ENCODE measurements at places on chromosomes 3 and 15. TPM values are rescaled to one million over a fixed set of nuclear protein-coding genes. Genes with fewer than 3 reads are reported as not detected.

- DNase-seq: no peak
These were observed 69.8 kb downstream of the SQOR start for GRCh38 chr15:45704329-45705249.

NOX5 gene
- 1.1 TPM for total RNA-seq

TMCO5A gene
- total RNA-seq: not detected

- no peak for DNase-seq
These were observed 1.5 kb upstream of the OR4F15 start for GRCh38 chr15:101810456-101810855.

GRK7 gene
- not detected for total RNA-seq

GRCh38 chr3:4067893-4068292, 235.3 kb upstream of the SETMAR start:
- DNase-seq: no peak

DNA sequence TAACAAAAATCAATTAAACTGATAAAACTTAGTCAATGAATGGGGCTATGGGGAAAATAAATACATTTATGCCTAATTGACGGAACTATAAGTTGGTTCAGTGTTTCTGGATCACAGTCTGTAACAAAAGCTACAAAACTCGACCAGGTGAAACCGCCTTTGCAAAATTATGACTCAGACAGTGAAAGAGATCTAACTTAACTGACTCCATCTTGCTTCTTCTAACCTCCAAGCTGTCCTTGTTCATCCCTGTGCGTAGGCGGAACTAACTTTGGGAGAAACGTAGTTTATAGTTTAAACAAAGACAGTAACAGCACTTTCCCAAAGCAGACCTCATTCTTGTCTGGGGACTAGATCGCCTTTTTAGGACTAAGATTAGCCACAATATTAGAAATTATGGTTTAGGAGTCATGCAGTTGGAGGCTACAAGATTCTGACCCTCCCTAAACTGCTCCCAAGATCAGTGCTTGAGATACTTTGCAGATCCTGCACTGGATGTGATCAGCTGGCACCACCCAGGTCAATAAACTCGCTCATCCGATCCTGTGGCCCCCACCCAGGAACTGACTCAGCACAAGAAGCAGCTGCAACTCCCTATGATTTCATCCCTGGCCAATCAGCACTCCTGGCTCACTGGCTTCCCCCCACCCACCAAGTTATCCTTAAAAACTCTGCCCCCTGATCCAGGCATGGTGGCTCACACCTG, 7.2 kb upstream of the MFGE8 start:
- peak; percentile 60 for DNase-seq

DNA sequence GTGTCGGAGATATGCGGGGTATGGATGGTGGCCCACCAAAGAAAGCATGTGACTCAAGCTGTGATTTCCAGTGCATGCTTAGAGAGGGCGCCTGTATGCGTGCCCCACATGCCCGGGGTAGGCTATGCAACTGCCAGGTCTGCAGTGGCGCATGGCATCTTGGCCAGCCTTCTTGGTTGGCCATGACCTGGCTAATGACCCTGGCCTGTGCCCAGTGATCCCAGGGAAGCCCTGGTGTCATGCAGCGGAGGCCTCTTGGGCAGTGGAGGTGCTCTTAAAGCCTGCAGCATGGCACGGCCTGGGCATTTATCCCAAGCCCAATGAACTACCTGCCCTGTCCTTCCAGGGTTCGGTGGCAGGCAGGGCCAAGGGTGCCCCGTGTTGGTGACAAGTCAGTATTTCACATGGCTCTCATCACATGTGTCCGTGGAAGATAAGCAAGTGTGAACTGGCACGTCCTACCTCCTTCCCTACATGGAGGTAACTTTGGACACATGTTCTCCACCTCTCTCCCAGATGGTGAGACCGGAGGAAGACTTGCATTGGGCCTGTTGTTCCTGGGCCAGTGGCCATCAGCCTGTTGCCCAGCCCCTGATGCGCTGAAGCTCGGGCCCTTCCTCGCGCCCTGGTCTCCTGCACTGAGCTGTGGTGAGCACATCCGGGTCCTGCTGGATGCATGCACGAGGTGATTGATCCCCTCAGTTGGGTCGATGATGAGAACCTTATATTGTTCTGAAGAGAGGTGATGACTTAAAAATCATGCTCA, 192.0 kb downstream of the UBE3A start:
- DNase-seq: no peak

- no peak for DNase-seq
These were observed 2.4 kb downstream of the SLC49A4 start for GRCh38 chr3:122797291-122797690.

EIF2B5 gene
- total RNA-seq: 29.4 TPM

GRCh38 chr3:56667973-56668579, 15.0 kb downstream of the TASOR start:
- no peak for DNase-seq

- no peak for DNase-seq
These were observed 26.5 kb downstream of the IQSEC1 start for GRCh38 chr3:13046569-13047274.

DNA sequence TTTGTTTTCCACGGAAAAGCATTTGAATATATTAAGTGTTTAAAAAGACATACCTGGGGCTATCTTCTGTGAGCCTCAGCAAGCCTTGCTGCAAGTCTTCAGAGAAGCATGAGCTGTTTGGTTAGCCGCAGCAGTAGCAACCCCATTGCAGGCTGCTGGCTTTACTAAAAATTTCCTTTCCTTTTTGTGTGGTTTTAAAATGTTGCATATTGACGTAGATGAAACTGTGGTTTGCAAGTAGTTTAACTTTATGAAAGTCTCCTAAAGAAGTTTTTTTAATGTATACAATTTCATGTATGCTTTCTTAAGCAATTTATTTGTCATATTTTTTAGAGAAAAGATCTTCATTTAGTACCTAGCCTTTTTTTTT, at the start of gene GPR171:
Gene GPR171 (minus strand): TSS at position 166 of the 370 bp plus-strand sequence. CDS start 3,830 bp downstream, outside the sequence.
- DNase-seq: no peak

DNA sequence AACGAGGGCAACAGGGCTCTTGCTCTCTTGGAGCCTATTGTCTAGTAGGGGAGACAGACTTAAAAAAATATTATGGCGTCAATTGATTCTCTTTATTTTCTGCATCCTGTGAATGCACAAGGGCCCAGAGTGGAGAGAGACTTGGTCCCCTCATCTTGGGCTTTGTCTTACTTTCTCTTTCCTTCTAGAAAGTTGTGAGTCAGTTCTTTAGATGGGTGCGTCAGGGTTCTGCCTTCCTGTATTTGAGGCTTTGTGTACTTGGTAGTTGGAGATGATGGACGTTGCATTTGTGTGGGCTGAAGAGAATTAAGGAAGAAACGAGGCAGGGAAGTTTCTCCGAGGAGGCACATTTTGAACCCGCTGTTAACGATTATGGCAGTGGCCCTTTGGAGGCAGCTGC, 52.9 kb downstream of the CACNA1D start:
- no peak for DNase-seq

DNA sequence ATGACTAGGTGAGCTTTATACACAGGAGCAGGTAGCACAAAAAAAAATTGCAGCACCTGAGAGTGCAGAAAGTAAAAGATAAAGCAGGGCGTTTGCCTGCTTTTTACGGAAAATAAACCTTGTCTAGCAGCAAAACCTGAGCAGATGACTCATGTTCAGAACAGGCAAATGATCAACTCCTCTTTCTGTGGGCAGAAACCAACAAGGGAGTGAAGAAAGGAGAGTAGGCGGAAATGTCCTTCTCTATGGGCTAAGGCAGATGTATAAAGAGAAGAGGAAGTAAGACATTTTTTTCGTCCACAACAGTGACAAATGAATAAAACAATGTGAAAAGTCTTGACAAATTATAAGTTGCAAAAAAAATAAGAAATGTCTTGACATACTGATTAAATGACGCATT, 24.5 kb upstream of the GMNC start:
- peak; percentile 40 for DNase-seq

- DNase-seq: no peak
These were observed 33.6 kb upstream of the ETV5 start for GRCh38 chr3:186142393-186142932.

DNA sequence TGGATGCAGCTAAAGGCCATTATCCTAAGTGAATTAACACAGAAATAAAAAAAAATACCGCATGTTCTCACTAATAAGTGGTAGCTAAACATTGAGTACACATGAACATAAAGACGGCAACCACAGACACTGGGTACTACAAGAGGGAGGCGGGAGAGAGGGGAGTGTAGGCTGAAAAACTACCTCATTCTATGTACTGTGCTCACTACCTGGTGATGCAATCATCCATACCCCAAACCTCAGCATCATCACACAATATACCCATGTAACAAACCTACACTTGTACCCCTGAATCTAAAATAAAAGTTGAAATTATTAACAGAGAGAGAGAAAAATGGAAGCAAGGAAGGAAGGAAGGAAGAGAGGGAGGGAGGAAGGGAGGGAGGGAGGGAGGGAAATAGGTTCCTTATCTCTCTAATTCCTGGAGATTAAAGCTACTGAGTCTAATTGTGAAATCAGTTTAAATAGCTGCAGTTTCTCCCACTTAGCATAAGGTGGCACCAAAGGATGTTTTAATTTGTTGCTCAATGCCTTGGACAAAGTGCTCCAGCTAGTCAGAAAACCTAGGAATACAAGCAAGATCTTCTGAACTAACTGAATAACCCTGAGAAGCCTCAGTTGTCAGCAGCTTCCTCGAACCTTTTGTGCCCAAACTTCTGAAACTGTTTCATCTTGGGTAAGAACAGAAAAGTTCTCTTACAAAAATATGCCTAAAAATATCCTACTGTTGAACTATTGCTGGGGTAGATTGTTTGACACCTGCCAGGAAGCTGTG, 79.4 kb upstream of the ATP11B start:
- DNase-seq: peak; percentile 70

GRCh38 chr15:33086500-33087121, 107.9 kb downstream of the FMN1 start:
- peak; percentile 73 for DNase-seq

TCF12 gene
- 51.7 TPM for total RNA-seq

DNA sequence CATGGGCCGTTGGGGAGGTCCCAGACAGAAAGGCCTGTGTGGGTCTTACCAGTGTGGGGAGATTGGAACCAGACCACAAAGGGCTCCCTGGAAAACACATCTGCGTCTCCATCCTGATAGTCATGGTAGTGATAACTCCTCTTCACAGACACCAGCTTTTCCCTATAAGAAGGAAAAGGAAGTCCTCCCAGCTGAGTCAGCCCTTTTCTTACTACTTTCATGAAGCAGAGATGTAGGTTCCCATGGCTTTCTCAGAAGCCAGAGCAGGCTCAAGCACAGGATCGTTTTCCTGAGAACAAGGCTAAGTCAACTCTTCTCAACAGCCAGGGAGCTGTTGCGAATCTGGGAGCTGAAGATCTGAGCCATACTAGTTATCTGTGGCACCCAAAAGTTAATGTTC, 6.1 kb downstream of the DNASE1L3 start:
- no peak for DNase-seq

DNA sequence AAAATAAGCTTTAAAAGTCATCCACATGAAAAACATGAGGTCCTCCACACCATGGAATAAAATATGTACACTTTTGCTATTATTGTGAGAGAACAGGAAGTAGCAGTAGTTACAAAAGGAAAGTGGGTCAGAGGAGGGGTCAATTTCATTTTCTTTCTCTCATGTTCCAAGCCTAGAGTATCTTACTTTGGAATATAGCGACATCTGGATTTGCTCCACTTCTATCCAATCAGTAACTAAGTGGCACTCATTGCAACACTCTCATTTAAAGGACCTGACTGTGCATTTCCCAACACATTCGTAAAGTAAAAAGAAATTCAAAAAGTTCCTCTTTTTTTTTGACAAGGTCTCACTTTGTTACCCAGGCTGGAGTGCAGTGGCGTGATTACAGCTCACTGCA, 637.3 kb downstream of the TUSC7 start:
- DNase-seq: no peak

DNA sequence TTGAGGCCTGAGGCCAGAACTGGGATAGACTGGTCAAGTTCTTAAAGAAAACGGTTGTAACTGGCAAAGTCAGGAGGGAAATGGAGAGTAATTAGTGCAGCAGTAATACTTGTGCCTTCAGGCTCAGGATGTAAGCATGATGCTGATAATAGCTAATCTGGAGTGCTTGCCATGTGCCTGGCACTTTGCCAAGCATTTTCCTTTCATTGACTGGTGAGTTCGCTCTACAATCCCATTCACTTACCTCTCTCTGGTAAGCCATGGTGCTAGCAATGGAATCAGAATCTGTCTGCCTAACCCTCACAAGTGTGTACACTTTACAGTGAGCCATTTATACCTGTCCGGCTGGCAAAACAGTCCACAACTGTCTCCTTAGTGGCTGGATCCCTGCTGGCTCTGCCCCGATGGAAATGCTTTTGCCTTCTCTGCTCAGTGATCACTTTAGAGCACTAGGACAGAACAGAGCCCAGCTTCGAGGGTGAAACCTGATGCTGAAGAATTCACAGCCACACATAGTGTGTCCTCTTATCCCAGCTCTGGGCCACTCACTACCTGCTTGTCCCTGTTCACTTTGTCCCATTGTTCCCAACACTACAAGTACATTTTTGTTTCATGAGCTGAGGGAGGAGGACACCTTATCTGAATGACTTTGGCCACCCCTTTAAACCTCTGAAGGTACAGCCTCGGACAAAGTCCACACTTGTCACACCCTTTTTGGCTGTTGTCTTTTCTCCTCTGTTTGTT, 10.3 kb downstream of the CHP1 start:
- DNase-seq: peak; percentile 21

DNA sequence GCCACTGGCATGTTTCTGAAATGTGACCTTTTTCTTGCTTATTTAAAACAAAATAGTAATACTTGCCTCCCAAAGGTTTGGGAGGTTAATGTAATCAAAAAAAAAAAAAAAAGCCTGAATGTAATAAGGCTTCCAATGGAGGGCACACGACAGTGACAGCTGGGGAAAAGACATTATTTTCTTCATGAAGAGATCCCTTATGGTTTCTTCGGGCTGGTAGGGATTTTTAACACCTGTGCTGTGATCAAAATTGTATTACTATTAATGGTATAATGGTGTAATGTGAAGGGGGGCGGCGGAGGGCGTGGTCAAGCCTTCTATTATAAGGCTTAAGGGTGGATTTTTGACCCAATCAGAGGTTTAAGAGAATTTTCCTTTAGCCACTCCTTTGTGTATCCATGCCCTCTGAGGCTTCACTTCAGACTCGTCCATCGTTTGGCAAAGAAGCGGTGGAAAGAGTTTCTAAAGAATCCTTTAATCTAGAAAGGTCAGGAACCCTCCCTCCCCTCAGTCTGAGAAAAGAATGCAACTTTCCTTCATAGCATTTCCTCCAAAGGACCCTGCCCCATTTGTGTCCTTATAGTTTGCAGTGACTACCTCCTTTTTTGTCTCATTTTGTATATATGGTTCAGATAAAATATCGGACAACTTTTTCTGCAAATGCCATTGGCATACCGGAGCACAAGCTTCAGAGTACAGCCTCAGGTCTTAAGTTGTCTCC, 89.5 kb upstream of the CHD2 start:
- peak; percentile 86 for DNase-seq
